Stimulated activated CD4-positive, alpha-beta T cell treated with anti-CD3 and anti-CD28 coated beads, Interleukin-2, amount 100 ng/mL, for 24 hours (primary cell): ENCODE measurements at places on chromosomes 5 and 9.

DNA sequence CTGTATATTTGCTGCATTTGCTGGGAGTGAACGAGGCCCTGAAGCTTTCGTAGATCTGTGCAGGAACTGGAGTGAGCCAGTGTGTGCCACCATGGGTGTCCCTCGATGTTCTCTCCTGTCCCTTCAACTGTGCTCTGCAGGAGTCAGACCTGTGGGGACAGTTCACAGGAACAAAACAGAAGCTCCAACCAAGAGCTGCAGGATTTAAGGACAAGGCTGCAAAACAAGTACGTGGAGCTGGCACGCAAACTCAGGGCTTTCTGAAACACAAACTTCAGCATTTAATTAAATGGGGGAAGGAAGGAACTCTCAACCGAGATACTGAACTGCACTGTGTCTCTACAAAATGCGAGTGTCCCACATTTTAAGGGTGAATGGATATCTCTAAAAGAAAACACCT, 24.2 kb downstream of the BASP1 start:
- no peak for DNase-seq

DNA sequence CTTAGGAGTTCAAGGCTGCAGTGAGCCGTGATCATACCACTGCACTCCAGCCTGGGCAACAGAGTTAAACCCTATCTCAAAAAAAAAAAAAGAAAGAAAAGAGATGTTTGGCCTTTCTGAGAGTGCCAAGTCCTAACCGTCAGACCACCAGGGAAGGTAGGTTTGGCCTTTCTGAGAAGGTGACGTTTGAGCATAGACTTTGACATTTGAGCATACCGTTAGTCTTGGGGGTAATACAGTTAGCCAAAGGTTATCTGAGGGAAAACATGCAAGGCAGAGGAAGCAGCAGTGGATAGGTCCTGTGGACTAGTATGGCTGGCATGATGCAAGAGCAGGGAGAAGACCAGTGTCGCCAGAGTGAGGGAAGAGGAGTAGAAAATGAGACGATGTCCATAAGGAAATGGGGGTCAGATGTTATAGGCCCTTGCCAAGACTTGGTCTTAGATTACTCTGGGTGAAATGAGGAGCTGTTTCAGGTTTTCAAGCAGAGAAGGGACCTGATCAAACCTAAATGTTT, 50.2 kb downstream of the HSDL2 start:
- no peak for DNase-seq

DNA sequence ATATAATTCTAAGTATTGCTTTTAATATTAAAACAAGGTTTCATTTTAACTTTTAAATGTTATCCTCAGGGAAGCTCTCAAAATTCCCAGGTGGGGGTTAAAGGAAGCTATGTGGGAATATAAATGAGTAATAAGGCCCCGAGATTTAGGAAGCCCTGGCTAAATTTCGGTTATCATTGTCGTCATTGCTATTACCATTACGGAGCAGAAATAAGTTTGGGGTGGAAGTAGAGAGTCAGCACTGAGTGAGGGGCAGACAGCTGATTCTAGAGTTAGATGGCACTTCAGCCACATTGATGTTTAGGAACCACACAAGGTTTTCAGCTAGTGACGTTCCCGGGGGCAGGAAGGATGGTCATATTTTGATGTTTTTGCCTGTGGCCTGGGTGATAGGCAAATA, 74.9 kb downstream of the NREP start:
- DNase-seq, result no peak

DNA sequence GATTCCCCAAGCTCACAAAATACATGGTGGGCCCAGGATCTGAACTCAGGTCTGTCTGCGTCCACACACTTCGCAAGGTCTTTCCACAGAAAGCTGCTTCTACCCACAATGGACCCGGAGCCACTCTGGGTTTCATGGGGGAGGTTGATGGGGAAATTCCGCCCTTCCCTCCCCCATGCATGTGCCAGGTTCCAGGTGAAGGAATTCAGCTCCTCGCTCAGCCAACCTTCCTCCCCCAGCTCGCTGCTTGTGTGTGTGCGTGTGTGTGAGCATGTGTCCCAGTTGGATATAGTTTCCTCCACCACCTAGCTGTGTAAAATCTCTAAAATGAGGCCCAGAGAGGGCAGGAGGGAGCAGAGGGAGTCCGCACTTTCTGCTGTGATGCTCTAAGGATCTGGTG, 1.0 kb downstream of the PTGS1 start:
- DNase-seq, result no peak

DNA sequence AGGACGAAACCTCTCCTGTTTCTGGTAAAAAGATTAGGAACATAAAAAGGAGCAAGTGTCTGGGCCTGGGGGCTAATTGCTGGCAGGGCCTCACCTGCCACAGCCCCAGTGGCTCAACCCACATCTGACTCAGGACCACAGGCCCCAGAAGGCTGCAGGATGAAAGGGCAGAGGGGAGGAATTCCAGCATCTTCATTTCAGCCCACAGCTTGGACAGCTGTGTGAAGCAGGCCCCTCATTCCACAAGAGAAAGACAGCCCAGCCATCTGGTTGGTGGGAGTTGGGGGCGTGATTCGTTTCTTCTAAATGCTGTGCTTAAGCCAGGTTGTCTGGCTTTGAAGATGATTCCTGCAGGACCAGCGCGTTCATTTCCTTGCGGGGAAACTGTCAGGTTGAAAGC, 29.1 kb downstream of the NKX2-5 start:
- no peak for DNase-seq

DNA sequence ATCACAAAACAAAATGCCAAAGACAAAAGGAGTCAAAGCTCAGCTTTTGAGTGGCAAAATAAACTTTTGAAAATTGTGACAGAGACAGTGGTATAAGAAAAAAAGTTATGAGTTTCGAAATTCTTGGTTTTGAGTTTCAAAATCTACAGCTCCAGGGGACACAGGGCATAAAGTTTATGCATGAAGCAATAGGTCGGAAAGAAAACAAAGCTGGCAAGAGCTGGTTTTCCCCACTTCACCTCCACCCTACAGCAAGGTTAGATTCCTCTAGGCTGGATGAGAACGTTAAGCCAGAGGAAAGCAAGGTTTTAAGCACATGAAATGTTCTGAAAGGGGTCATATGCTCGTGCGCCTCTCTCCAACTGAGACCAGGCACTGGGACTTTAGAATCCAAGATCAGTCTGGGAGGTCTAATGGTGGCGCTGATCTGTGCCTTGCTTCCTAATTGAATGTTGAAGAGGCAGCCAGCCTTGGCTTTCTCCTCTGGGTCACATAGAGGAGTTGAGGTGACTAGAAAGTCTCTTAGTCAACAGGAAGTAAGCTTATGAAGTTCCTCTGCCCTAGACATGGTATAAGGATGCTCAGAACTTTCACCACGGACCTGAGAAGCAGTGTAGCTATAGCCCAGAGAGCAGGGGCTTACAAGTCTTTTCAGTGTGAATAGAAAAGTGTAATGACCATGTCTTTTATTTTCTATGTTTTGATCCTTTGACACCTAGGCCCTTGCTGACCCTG, 167.7 kb upstream of the DMAC1 start:
- no peak for DNase-seq

DNA sequence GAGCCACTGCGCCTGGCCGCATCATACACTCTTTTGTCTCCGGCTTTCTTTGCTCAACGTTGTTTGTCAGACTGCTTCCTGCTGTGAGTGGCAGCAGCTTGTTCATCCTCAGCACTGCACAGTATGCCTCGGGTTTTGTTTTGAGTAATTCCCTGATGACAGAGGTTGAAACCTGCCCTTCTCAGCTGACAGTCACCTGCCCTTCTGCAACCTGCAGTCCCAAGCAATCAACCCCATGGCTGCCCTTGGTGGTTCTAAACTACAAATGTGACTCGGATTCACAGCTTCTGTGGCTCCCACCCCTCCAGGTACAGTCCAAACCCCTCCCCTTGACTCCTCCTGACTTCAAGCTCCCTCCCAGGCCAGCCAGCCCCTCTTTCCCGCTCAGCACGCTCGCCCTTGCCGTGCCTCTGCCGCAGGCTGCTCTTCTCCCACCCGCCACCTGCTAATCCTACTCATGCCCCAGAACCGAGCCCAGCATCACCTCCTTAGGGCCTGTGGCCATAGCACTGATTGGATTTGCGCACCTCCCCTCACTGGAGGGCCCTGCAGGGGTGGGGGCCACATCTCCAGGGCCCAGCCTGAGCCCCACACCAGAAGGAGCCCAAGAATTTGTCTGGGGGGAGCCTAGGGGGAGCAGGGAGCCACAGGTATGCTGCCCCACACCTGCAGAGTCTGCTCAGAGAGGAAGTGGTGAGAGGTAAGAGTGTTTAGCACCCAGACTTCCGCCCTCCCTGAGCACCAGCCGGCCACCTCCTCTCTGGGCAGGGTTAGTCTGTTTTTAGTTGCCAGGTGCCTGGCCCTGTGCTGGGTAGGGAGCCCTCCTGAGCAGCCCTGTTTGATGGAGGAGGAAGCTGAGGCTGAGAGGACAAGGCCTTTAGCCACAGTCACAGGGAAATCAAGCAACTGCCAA, 10.1 kb downstream of the EEIG1 start:
- DNase-seq, result peak; percentile 75

DNA sequence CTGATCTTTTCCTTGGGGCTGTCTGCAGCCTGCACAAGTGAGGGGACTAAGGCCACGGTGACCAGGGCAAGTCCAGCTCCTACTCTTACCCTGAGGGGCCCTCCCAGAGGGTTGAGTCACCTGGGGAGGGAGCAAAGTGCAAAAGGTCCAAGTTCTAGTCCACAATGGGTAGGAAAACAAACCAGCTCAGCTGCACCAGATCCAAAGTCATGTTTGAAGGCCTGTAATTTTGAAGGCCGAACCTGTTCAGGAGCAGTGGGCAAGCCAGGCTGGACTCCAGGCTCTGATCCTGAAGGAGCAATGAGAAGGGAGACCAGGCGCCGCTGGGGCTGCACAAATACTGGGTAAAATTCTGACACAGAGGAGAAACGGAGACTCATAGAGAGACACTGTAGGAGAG, 15.8 kb upstream of the TCF7 start:
- DNase-seq, result no peak
